ENCODE measurements at places on chromosomes 12 and 14.

DNA sequence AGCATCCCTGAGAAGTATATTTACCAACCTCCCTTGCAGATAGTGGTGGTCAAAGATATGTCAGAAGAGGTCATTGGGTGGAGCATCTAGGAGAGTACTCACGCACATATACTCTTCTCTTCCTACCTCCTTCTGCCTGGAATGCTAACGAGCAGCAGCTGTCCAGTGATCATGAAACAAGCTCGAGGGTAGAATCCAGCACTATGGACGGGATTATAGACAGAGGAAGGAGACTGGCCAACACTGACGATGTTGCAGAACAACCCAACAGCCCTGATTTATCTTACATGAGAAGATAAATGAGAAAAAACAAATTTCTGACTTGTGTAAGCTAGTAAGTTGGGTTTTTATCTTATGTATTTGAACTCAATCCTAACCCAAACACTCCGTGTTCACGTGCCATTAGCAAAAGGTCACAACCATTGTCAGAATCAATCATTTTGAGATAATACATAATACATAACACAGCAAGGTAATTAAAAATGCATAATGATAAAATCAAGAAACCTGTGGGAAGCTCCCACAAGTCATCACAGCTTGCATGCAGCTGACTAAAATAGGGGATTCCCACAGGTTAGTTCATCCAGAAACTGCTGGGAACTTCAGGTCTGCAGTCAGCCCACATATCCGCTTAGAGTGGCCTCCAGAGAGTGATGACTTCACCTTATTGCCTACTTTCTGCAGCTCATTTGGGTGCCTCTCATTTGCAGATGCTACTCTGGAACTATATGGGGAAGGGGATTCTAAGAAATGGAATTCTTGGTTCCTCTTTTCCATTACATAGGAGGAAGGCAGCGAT lies 36.3 kb upstream of the STK38L start:
- DNase-seq = no peak

- no peak for DNase-seq
Observed at GRCh38 chr14:99205086-99205688, 66.8 kb downstream of the BCL11B start.

GRCh38 chr14:43792980-43793379 lies 714.1 kb downstream of the FSCB start:
- DNase-seq = no peak

DNA sequence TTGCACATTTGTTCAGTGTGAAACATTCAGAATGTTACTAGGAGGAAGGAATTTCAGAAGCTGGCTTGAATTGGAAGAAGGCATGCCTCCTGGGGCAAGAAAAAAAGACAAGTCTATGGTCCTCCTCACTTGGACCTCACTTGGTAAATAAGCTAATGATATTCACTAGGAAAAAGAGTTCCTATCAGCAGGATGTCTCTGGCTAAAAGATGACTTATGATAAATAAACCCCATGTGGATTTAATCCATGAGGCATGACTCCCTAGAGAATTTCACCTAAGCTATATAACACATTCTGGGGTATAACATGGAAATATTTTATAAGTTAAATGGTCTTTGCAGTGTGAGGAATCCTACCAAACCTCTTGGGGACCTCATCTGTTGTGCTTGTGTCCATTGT lies 199.9 kb downstream of the LRIG3 start:
- no peak for DNase-seq
